ENCODE measurements at places on chromosomes 1 and 21.

DNA sequence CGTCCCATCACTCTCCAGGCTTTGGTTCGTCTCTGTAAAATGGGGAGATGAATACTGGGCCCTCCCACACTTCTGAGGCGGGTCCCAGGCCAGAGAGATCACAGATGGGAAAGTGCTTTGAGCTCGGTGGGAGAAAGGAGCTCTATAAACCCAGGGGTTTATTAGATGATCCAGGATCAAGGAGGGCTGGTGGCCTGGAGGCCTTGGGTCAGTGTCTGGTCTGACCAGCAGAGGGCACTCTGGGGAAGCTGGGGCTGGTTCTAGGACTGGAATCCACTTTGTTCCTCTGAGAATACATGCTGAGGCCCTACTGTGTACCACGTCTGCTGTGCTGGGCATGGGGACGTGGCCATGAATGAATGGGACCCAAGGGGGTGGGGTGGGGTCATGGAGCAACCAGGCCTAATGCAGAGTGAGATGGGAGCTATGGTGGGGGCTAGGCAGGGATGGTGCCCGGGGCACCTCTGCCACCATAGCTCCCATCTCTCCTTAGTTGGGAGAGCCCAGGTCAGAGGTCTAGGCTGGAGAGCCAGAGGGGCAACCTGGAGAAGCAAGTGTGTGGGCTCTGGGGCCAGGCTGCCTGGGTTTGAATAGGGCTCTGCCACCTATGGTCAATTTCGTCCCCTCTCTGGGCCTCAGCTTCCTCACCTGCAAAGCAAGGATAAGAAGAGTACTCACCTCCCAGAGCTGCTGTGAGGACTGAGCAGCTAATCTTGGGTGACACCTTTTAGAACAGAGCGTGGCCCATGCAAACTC is 9.0 kb upstream of the FAM131C start:
- peak; percentile 61 for DNase-seq

GRCh38 chr1:173126421-173126820 is 75.7 kb upstream of the TNFSF18 start:
- no peak for DNase-seq

DNA sequence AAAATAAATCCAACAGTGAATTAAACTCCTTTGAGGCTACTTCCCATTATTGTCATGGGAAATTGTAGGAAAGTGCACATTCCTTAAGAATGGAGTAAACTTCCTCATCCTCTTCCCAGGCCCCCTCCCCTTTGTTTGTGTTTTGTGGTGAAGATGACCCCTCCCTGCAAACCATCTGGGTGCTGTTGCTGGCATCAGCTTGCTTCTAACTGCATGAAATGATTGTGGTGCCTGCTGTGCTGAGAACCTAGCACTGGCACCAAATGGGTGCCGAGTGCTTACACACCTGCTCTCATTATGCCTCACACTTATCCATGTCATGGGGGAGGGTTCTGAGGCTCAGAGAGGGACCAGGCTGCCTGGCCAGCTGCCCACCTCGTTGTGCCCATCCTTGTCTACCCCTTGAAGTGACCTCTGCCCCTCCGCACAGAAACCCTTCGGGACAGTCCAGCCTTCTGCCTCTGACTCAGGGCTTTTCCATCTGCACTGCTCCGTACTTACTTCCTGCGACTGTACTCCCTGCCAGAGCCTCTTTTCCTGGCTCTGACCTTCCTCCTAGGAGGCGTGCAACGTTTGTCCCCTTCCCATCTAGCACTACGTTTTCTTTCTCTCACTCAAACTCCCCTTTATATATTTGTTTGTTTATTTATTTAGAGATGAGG is 30.6 kb downstream of the CAPN2 start:
- DNase-seq: no peak

DNA sequence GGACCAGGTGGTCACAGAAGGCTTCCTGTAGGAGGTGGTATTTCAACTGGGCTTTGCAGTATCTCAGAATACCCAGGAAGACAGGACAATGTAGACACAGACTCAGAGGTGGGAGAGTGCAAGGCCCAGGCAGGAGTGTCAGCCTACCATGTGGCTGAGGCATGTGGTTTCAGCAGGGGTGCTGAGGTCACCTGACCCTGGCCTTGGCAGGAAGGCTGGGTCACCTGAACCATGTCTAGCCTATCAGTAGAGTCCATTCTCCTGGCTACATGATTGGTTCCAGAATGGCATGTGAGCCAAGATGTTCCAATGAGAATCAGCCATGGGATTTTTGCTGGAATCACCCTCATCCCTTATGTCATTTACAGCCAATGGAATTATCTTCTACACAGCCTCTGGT is 169.4 kb downstream of the ACTL8 start:
- DNase-seq: no peak

GRCh38 chr1:7691576-7691975 is 79.5 kb upstream of the VAMP3 start:
- no peak for DNase-seq

GRCh38 chr1:34425785-34426184 is 249.1 kb downstream of the C1orf94 start:
- no peak for DNase-seq

All from stimulated activated CD4-positive, alpha-beta T cell treated with anti-CD3 and anti-CD28 coated beads, Interleukin-15, amount 100 ng/mL, for 48 hours (primary cell).